ENCODE measurements at places on chromosomes 11 and 22.
A peak's percentile ranks its signal among the peaks of the same experiment; 100 is the strongest.

- DNase-seq: no peak
Observed at GRCh38 chr11:39674024-39674423, 1785.4 kb downstream of the LRRC4C start.

DNA sequence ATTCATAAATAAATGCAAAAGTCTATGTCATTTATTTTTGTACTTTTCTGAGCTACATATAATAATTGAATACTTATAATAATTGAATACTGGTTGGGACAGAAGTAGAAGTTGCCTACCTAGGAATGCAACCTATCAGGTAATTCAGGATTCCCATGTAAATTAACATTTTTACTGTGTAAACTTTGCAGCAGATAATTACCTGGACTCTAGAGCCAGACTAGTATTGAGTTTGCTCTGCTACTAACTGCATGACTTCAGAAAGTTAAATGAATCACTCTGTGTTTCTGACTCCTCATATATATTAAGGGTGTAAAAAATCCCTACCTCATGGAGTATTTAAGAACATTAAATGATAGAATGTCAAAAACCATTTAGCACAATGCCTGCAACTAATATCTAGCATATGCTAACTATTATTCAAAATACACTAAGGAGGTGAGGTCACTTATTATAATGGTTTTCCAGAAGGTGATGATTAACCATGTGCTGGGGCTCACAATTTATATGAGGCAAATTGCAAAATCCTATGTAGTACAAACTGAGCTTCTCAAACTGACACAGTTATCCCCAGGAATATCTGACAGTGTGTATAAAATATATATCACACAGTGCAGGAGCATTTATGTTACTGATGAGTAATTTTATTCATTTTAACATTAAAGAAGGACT, 138.1 kb upstream of the ANO3 start:
- no peak for DNase-seq

GRCh38 chr22:36208162-36208765, 6.7 kb upstream of the APOL4 start:
- DNase-seq: no peak

GRCh38 chr11:117097389-117098268, 599 bp downstream of the SIK3 start:
- DNase-seq: peak; percentile 45

GRCh38 chr11:13348305-13348704, 70.7 kb downstream of the BMAL1 start:
- no peak for DNase-seq

- DNase-seq: no peak
Observed at GRCh38 chr11:17631702-17632365, 84.8 kb downstream of the OTOG start.

DNA sequence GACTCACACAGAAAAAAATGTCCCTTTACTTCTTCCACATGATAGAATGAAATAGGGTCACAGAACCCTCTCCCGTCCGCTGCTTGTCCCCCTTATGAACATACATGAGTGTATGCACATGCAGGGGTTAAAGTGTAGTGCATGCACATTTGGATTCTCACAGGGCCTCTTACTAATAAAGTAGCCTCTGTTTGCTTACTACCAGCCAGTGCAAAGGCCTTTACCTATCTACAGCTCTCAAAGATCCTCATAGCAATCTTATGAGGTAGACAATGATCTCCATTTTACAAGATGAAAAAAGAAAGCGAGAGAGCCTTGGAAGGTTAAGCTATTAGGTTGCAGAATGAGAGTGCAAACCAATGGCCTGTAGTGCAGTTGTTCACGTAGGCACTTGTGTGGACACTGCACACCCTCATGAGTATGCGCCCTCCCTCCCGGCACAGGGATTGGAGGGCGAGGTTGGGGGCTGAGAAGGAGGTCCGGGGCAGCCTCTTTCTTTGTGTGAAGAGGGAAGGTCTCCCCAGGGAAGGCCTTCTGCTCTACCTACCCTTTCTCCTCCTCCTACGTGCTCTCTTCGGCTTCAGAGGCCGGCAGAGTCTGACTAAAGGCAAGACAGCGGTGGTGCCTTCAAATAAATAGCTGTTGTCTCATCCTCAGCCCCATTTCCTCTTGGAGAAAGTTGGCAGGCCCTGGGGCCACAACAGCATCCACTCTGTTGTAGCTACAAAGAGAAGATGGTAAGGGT, 91.3 kb downstream of the CEP164 start:
- no peak for DNase-seq

DNA sequence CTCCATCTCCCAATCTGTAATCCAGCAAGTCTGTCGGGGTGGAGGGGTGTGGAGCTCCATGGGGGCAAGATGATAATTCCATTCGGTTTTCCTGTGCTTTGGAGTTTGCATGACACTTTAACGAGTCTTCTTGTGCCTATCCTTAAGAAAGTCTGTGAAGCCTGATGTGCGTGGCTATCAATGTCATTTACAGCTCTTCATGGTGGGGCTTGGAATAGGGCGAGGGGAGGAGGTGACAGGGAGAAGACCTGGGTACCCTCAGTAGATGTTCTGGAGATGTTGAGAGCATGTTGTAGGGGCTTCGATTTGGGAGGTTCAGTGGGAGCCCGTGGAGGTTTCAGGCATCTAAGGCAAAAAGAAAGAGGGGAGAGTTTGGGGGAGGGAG, 579 bp upstream of the PHLDB1 start:
- no peak for DNase-seq

DNA sequence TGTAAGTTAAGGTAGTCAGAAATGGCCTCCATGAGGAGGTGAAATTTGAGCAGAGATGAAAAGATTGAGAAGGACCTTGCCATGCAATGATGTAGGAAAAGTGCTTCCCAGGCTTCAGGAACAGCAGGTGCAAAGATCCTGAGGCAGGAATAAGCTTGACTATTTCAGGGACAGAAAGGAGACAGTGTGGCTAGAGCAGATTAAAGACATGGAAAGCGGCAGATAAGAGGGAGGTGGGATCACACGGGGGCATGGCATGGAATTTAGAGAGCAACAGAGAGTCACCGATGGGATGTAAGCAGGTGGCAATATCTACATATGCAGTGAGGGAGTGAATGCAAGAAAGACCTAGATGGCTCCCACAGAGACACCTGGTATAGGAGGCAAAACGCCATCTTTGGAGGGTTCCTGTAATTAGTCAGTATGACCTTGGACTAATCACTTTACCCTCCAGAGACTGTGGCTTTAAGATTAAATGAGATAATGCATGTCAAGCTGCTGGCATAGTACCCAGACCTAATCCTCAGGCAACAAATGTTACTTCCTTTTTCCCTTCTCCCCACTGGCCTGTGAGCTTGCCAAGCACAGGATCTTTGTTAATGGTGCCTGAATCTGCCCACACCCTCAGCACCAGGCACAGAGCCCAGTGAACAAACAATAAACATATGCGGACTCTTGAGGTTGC, 24.6 kb upstream of the ACER3 start:
- DNase-seq: no peak

DNA sequence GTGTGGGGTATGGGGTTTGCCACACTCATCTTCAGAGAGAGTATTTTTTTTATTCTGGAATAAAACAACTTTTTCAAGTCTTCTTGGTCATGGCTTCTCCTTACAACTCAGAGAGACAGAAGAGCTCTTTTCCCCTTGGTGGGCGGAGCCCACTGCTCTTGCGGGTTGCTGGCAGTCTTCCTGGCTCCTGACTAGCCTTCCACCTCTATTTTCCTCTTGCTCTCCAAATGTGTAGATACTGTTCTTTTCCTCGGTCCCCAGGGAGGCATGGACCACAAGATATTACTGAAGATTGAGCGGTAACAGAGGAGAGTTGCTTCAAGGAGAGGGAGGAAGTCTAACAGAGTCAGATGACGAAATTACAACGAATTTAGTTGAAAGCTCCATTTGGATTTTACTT, 210.6 kb downstream of the NTM start:
- no peak for DNase-seq

DNA sequence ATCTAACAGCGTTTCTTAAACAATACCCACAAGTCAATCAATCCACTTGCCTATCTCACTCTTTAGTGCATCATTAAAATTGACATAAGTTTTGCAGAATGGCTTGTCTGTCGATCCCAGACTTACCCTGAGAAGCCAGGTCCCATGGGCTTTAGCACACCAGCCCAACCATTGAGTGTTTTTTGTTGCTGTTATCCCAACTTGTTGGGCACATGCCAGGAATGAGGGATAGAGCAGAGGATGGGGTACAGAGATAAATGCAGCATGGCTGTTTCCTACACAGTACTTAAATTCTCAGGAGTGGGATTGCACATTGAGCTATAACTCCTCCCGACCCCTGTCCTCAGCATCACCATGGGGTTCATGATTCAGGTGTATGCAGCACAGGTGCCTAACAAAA, 64.2 kb upstream of the RASSF10 start:
- DNase-seq: no peak

DNA sequence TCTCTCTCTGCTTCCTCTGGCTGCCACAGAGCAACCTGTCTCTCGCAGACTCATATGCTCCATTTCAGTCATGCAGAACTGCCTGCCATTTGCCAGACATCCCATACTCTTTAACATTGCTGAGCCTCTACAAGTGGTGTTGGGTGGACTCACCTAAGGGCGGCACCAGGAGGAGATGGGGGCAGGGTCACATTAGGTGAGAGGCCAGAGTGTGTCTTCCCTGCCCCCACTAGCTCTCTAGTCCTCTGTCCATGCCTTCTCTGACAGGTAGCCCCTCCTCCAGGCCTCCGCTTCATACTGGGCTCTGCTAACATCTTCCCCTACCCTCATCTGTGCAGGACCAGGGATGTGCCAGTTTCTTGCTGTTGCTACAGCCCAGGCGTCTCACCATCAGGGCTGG, 366.3 kb downstream of the TENM4 start:
- no peak for DNase-seq
